ENCODE measurements at places on chromosomes 2 and 18. TPM values are rescaled to one million over a fixed set of nuclear protein-coding genes. Genes with fewer than 3 reads are reported as not detected.

ASPRV1 gene
- 0.05 TPM for total RNA-seq

STAT1 gene
- 36.8 TPM for total RNA-seq

CFC1 gene
- not detected for total RNA-seq

- no peak for DNase-seq
Measured at GRCh38 chr2:213187833-213188532, 36.6 kb upstream of the IKZF2 start.

DNA sequence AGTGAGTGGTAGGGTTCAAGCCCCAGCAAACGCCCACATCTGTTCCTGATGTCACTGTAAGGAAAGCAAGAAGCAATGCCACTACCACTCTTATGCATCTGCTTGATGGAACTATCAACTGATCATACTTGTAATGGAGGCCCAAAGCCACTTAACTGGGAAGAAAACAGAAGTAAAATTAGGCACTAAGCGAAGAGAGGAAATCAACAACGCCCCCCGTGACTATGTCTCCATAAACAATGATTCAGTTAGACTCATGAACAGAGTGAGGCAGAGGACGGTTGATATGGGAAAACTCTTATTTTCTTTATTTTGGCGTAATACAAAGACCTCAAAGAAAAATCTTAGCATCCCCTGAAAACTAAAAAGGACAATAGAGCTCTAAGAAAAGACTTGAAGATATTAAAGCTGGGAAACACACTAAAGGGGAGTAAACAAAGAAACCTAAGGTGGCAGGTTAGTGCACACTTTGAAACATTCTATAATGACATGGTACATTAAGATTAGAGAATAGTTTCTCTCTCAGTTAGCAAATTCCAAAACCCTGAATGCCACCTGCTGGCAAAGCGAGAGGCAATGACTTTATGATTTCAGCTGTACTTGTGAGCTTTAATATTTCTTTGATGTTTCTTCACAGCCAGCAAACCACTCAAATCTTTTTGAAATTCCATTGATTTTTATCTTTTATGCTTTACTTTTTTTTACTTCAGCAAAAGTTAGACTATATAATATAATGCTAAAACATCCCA, 86.5 kb downstream of the LRP2 start:
- peak; percentile 33 for DNase-seq

DNA sequence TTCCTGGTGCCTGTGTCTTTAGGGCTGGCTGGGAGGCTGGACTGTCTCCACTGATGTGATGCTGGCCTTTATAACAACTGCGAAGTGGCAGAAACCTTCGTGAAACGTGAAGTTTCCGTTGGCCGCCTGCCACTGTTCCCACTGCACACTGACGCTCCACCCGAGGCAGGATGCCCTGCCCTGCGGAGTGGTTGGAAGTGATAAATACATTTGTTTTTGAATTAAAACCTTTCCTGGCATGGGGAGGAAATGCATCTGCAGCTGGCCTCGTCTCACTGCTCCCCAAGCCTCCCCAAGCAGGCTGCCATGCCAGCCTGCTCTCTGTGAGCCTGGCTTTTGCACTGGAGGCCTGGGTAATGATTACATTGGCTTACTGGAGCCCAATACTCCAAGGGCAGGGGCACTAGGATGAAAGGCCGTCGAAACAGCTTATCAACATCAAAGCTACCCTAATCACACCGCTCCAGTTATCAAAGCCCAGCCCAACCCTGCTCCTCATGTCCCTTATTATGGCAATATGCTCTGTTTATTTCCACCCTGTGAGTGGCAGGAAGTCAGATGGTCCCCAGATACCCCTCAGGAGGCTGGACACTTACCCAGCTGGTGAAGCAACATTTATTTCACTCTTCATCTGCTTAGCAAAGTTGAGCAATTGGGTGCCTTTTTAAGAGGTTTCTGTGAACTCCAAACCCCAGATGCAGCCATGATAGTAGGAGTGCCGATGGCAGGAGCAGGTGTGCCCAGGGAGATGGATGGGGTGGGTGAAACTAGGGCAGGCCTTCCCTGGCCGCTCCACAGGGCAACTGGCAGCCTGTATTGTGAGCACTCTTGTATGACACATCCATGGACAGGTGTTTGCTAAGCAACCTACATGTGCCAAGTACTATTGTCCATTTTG, 97.4 kb upstream of the ITGA6 start:
- DNase-seq: no peak

DNA sequence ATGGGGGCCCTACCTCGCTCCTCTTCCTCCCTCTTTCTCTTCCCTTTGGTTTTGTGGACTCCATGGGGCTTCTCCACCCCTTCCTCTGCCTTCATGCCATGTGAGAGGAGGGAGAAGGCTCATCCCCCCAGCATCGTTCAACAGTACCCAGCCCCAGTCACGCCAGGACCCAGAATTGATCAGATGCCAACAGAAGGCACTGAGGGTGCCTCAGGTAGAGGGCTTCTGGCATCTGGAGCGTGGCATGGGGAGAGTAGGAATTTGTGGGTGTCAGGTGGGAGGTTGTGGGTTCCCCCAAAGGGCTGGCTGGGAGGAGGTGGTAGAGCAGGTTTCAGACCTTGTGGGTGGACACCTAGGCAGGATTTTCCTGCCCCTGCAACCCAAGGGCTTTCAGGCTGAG, 122.0 kb downstream of the TWIST2 start:
- DNase-seq: no peak

All from SK-MEL-5 (cell line).